LHCN-M2 (cell line): ENCODE measurements at places on chromosomes 11 and 22. TPM values are rescaled to one million over a fixed set of nuclear protein-coding genes. Genes with fewer than 3 reads are reported as not detected.

DNA sequence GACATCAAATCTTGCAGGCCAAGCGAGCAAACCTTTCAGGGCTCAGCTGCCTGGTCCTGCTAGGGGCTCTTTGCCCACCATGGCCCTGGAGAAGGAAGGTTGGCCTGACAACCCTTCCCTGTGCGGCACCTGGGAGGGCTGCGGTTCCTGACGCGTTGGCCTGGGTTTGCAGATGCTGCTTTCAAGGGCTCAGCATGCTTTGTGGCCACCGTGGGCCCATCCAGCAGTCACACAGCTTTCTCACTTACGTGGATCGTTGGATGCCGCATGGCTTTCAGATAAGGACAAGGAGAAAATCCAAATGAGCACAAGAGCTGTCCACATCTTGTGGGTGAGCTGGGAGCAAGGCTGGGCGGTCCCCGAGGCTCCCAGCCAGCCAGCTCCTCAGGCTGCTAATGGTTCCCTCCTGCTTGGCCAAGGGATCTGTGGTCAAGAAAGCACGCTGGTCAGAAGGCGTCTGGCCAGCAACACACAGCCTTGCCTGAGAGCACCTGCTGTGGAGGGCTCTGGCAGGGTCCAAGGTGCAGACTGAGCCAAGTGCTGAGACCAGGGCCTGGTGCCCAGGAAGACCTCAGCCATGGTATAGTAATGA lies 8.2 kb downstream of the C11orf24 start:
- DNase-seq: no peak

GRCh38 chr11:45906096-45906682 lies 882 bp downstream of the FREY1 start:
- DNase-seq: no peak

NOX4 gene
- total RNA-seq: 2.2 TPM in 1 of 2 replicates, not detected in the other

DNA sequence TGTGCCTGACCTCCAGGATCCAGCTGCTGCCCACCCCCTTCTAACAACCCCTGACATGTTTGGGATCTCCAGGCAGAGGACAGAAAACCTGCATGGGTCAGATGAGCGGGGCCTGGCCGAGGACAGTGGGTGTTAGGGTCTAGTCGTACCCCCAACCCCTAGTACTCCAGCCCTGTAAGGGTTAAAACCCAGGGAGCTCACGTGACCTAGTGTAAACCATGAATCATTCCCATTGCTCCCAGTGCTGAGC lies 89.1 kb upstream of the CRYBB3 start:
- DNase-seq: no peak

DNA sequence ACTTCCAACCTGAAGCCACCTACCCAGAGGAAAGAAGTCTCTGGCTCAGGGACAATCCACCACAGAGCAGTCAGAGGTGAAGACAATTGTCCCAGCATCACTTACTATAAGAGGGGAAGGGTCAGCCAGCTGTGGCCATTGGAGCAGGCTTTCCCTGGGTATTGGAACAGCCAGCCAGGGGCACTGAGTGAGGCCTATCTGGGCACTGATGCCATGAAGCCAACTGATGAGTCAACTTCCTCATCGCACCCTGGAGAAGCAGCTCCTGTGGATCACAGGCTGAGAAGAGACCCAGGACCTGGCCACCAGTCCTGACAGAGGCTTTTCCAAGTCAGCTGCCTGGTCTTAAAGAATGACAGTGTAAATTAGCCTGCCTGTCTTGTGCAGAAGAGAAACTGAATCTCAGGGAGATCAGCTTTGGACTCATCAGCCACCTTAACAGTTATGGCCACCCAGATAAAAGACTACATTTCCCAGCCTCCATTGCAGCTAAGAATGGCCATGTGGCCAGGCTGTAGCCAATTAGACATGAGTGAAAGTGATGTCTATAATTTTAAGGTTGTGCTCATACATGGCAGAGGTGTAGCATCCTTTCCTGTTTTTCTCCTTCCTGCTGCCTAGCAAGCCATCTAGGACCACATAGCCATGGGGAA lies 19.0 kb downstream of the CHST1 start:
- DNase-seq: no peak

DNA sequence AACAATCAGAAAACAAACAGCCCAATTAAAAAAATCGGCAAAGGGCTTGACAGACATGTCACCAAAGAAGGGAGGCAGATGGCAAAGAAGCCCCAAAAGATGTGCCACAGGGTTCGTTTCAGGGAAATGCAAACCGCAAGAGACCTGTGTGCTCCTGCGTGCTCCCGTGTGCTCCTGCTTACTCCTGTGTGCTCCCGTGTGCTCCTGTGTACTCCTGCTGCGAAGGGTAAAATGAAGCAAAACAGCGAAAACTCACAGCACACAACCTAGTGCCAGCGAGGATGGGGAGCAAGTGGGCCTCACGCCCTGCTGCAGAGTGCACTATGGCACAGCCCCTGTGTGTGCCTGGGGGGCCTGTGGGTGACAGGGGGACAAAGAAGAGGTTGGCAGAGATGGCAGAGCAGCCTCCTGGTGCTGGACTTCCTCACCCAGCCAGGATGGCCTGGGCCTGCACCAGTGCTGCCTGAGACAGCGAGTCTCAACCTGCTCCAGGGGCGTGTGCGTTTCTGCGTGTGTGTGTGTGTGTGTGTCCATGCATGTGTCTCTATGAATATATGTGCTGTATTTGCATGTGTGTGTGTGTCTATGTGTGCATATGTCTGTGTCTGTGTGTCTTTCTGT lies 14.0 kb downstream of the ASCL2 start:
- DNase-seq: no peak

- peak; percentile 12 for DNase-seq
Measured at GRCh38 chr11:59224351-59224928, 11.7 kb upstream of the MPEG1 start.

DNA sequence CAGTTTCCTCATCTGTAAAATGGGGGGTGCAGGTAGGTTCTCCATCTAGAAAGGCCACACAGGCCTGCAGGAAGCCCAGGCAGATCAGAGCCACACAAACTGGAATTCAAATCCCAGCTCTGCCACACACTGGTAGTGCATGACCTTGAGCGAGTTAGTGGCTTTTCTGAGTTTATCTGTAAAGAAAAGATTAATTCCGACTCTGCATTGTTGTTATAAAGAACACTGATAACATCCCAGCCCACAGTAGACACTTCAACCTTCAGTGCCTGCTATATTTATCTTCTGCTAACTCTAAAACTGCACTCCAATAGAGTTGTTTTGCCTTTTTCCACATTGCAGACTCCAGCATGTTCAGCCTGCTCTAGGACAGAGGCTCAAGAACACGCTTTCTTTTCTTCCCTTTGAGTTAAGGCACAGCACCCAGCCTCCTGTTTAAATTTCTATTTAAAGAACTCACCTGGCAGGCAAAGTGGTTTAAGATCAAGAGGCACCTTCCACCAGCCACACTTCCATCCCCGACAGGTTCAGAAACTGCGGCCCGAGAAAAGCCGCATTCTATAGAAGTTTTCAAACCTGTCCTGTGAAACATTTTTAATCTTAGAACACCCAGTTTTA lies 133.9 kb downstream of the PLEKHA7 start:
- DNase-seq: no peak

NLRP14 gene
- not detected in 2 replicates for total RNA-seq

DNA sequence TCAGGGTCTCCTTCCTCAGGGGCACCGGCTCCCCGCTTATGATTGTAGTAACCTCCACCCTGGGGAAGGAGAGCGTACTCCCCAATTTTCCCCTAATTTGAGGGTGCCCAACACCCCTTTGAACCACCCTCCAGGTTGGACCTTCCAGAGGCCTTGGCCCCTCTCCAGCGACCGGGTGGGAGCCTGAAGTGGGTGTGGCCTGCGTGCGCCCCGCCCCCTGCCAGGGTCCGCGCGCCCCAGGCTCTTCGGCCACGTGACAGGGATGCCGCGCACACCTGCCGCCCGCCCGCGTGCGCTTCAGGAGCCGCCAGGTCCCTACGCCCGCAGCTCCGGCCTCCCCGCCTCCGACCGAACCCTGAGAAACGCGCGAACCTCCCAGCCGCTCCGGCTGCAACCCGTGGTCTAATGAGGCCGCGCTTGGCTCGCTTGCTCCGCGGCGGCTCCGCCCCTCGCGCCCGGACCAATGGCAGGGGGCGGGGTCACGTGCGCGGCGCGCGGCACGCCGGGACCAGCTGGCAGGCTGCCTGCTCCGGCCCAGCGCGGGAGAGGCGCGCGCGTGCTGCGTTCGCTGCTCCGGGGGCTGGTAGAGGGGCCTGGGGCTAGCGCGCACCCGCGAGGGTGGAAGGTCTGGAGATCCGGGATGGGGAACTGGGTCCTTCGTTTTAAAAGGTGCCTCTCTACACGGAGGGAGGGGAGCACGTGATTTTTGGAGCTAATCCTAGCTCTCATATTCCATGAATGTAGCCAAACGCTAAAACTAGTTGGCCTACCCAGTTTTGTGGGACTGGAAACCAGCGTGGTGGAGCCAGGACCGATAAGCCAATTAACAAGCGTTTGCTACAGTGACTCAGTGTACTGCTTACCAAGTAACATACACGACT lies at the start of gene FOXRED2:
FOXRED2 (minus strand) TSS at position 404 of the 881 bp plus-strand sequence. CDS start 618 bp downstream, outside the sequence.
- DNase-seq: peak; percentile 72

- DNase-seq: no peak
Measured at GRCh38 chr11:10808235-10808552, 532 bp downstream of the EIF4G2 start.

DNA sequence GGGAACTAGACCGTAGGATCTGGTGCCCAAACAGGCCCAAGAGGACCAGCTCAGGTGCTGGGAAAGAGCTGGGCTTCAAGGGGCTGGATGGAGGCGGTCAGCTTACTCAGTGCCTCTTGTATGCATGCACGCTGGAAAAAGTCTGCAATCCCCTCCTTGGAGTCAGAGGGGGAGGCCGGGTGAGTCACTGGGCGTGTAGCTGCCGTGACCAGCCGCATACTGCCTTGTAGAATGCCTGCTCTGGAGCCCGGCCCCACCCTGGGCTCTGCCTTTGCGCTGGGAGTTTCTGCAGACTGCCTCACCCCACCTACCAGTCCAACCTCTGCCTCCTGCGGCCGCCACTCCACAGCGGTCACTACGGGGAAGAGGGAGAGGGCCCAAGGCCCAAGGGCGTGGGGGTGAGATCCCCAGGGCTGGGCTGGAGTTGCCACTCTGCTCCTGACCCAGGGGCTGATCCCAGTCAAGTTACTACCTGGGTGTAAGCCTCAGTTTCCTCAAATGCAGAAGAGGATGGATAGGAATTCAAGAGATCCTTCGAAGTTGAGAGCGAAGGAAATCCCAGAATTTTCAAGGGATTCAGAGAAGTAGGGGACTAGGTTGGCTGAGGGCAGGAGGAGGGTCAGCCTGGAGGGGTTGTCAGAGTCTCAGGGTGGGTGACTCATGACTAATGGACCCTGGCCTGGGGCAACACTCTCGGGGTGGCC lies 4.2 kb downstream of the MRGPRF start:
- DNase-seq: peak; percentile 89

KRTAP5-8 gene
- total RNA-seq: not detected in 2 replicates

- no peak for DNase-seq
Measured at GRCh38 chr11:69928975-69929374, 109.8 kb upstream of the FGF3 start.

DNA sequence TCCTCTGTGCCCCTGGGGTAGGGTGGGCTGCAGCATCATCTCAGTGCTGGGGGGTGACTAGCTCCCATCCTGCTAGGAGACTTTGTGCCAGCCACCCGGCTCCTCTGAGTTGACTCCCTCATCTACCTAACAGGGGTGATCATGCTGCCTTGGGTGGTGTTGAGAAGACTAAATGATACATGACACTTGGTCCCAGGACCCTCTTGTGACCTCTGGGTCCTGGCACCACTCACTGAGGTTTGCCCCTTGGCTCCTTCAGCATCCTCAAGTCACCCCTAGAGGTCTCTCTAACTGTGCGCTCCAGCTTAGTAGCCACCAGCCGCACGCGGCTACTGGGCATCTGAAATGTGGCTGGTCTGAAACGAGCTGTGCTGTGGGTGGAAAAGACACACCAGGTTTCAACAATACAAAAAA lies 72.1 kb downstream of the LRRC32 start:
- peak; percentile 42 for DNase-seq

GRIA4 gene
- total RNA-seq: not detected in 2 replicates

GRCh38 chr11:67680696-67681470 lies 6.5 kb upstream of the ALDH3B2 start:
- DNase-seq: no peak

- no peak for DNase-seq
Measured at GRCh38 chr11:131932584-131933325, 562.3 kb downstream of the NTM start.

GRCh38 chr11:7575841-7576725 lies 62.3 kb downstream of the PPFIBP2 start:
- peak; percentile 61 for DNase-seq

GRCh38 chr11:17077240-17077519 lies 287 bp downstream of the RPS13 start:
- no peak for DNase-seq

GRCh38 chr11:208917-209260 lies 1.4 kb downstream of the RIC8A start:
- DNase-seq: no peak

SRPRA gene
- 121 and 127 TPM in 2 replicates for total RNA-seq

DNA sequence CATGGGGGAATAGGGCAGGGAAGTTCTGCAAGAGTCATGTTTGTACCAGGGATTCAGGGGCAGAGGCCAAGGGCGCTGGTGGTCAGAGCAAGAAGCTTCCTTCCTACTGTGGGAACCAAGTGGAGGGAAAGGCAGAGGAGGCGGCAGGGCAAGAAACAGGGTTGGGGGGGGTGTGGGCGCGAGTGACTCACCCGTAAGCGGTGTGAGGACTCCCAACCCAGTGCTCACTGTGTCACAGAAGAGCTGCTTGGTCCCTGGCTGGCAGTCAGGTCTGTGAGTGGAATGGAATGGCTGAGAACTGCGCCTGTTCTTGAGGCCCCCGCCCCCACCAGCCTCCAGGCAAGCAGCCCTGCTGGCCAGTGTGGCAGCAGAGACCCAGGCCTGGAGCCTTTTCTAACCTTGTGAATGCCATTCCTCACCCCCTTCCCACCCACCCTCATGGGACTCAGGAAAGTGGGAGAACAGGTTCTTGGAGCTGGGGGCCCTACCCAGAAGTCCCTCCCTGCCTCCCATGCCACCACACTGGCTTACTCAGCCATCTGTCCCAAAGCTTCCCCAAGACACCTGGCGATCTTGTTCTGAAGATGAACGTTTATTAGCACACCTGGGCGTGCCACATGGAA lies 4.7 kb downstream of the LRRC10B start:
- DNase-seq: no peak

ARHGEF17 gene
- total RNA-seq: 13.8 and 15.7 TPM in 2 replicates
